ENCODE measurements at places on chromosomes 2 and 18.

GRCh38 chr18:57190026-57190425 is 43.1 kb downstream of the BOD1L2 start:
- no peak for DNase-seq

- no peak for DNase-seq
Observed at GRCh38 chr2:103669531-103669930, 907.7 kb downstream of the TMEM182 start.

- no peak for DNase-seq
Observed at GRCh38 chr2:187148059-187148714, 299.2 kb upstream of the ZSWIM2 start.

- no peak for DNase-seq
Observed at GRCh38 chr2:168450732-168451131, 5.3 kb upstream of the CERS6 start.

- DNase-seq: no peak
Observed at GRCh38 chr18:49072524-49072934, 121.8 kb upstream of the SMAD7 start.

All from T-helper 1 cell (primary cell).